ENCODE measurements at places on chromosomes 7 and 10.

DNA sequence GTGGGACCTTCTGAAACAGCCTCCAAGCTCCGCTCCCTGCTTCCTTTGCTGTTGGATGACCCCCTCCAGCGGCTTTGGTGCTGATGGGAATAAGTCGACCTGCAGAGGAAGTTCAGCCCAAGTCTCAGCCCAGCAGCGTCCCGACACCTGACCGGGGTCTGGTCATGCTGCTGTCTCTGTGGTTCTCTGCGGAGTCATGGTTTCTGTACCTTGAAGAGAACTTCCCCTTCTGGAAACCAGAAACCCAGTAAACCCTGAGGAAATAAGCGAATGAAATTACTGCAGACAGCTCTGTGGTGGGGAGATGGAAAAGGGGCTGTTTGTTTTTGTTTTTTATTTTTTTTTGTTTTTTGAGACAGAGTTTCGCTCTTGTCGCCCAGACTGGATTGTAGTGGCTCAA lies 18.3 kb upstream of the ZNF12 start:
- no peak for DNase-seq

DNA sequence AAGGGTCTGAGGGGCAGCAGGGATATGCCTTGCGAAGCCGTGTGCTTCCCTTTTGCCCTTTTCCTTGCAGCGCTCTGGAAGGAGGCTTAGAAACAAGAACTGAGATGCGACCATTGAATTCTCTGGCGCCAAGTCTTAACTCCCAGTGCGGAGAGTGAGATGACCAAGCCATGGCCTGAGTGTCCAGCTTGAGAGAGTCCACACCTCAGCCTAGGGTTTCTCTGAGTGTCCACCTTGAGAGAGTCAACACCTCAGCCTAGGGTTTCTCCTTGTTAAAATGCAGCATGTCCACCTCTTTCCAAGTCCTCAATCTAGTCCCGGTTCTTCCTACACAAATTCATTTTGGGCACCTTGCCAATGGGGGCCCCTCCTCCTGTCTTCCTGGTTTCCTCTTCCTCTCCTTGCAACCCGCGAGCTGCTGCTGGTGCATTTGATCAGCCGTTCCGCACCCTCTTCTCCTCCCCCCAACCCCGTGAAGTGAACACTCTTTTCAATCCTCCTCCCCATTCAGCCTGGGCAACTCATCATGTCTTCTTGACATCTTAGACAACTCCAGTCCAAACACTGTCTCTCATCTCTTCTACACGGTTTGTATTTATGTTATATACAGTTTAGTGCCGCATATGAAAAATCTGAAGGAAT lies 178.2 kb upstream of the PITRM1 start:
- no peak for DNase-seq

- no peak for DNase-seq
These were observed 24.3 kb upstream of the KPNA7 start for GRCh38 chr7:99232082-99232770.

DNA sequence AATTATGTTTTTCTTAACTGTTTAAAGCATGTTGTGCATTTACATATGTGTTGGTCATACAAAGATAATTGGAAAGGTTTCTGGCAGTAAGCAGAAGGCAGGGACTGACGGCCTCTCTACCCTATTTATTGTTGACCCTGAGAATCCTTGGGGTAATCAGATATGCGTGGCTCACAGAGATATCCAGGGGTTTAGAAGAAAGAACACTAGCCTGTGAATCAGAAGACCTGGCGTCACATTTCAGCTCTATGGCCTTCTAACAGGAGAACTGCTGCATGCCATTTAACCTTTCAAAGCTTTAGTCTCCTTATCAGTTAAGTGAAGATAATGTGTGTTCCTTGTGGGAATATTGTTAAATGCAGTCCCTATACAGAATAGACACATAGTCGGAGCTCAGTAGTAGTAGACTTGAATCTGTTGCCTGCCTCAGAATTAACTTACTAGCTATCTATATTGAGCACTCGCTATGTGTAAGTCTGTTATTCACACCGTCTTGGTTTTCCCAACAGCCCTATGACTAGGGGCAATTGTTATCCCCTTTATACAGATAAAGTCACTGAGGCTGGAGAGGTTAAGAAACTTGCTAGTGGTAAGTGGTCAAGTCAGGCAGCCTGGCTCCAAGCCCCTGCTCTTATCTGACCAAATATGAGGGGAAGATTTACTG lies 129.6 kb upstream of the ANKRD1 start:
- no peak for DNase-seq

- no peak for DNase-seq
These were observed 16.3 kb upstream of the BTBD16 start for GRCh38 chr10:122254831-122255230.

- no peak for DNase-seq
These were observed 99.2 kb upstream of the PIK3CG start for GRCh38 chr7:106765727-106766355.

- no peak for DNase-seq
These were observed 566.0 kb upstream of the FOXK1 start for GRCh38 chr7:4115941-4116610.

DNA sequence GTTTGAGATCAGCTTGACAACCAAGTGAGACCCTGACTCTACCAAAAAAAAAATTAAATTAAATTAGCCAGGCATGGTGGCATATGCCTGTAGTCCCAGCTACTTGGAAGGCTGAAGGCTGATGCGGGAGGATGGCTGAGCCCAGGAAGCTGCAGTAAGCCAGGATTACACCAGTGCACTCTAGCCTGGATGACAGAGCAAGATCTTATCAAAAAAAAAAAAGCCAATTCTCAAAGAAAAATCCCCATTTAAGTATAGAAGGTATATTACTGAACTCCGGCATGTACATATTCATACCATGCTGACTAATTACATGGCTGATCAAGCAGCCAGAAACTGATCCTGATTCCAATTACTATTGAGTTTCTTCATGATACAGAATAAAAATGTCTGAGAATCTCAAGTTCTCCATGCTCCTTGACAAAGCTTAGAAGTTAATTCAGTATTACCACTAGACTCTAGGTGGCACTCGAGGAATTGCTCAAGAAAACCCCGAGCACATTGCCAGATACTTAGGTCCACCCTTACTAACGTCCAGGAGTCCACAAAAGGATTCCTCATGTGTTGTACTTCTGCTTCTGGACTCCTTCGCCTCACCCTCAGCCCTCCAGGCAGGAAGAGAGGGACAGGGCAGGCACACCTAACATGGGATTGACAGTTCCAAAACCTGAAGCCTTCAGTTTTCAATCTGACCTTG lies 148.9 kb downstream of the PARD3 start:
- DNase-seq = peak; percentile 86

Data from AG08395 (cell line).